ENCODE measurements at places on chromosomes 3 and 15.

- no peak for DNase-seq
Observed at GRCh38 chr3:194197396-194197960, 61.5 kb downstream of the HES1 start.

DNA sequence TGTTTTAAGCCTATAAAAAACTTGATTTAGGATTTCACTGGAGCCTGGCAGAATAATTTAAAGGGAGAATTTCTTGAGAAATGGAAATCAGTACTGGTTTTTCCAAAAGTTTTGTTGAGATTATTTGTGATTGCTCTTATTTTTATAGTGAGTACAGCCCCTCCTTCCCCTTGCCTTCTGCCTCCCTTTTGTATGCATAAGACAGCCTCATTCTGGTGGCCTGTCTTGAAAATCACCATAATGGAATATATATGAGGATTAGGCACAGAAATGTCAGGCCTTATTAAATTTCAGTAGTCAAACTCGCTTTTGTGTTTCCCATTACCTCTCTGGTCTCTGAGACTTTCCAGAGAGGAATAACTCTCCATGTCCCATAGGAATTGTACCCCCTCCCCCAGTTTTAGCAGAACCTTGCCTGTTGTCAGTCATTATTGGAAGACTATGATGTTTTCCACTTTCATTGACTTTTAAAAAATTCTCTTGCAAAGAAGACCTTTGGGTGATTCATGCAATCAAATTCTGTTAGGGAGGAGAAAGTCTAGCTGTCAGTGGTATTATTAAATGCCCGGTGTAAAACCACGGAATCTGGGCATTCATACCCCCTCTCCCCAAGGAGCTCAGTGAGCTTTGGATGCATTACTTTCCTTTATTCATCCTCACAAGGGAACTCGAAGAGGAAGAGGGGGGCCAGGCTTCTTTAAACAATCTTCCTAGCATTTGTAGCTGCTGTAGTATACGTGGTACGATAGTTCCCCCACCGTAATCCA, 171.6 kb upstream of the TSC22D2 start:
- no peak for DNase-seq

DNA sequence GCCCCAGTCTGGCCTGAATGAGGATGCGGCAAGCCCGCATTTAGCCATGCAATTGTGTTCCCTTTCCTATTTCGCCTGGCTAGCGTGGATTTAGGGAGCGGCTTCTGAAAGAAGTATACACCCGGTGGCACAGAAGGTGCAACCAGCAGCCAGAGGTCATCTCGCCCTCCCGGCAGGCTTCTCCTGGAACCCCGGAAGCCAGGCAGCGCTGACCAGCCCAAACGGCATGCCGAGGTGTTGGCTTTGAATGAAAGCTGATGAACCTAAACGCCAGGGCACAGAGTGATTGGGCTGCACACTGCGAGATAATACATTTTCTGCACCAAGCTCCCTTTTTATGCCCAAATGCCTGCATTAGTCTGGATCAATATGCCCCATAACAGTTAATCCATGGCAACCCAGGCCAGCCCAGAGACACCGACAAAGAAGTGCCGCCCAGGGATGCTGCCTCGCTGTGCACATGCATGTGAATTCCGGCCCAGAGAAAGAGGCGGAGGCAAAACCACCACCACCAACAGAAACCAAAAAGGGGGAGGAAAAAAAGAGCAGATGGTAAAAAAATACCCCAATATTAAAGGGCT, 1.4 kb downstream of the SRGAP3 start:
- no peak for DNase-seq

DNA sequence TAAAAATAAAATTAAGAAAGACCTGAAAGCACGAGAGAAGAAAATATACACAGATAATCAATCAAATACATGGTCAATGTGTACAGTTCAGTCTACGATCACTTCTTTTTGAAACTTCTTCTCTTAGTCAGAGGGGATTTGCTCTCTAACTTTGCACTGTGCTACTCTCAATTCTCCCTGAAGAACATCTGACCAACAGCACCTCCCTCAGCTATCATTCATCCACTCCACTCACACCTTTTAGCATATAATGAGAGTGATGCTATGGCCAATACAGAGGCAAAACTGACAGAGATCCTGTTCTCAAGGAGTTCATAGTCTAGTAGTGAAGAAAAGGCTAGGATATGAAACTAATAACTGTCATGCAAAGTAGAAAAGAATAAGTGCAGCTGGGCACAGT, 45.9 kb downstream of the P3H2 start:
- no peak for DNase-seq

DNA sequence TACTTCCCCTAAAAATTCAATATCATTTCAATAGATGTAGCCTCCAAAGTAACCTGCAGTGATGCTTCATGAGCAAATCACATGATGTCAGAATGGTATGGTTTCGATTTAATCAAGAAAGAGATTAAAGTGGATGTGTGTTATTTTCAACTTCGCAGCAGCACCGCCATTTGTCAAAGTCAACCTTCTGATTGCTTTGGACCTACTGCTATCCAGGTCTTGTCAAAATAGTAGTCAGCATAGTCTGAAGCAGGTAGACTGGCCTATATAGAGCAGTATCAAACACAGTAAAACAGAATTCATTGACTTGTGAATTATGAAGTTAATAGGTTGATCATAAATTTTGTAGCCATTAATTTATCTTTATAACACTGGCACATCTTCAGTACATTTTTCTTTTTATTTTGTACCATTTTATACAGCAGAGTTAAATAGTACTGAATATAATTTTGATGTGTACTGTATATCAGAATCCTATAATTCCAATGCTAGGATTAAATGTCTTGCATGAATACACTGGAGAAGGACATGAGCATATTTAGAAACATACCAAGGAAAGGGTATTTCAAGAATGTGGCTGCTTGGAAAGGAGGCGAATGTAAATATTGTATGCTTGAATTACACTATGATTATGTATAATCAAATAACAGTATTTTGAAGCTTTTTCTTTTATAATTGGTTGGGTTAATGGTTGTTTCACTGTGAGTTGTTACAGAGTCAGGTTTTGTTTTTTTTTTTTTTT, 79.6 kb downstream of the CDIN1 start:
- no peak for DNase-seq

DNA sequence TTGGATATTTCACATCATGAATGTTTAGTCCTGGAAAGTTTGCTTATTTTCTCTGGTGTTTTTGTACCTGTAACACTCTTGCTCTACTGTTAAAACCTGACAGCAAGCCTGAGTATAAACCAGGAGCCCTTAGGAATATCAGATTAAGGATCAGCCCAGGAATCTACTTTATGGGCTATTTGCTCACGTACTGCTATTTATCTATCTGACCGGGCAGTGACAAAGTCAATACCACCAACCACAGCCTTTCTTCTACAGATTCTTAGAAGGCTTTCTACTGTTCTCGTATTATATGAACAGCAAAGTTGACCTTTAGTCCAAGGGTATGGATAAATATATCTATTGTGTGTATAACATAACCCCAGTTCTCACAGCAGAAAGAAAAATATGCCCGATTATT, 521.2 kb downstream of the RBMS3 start:
- no peak for DNase-seq

- no peak for DNase-seq
Observed at GRCh38 chr15:92520914-92521623, 127.4 kb downstream of the ST8SIA2 start.

DNA sequence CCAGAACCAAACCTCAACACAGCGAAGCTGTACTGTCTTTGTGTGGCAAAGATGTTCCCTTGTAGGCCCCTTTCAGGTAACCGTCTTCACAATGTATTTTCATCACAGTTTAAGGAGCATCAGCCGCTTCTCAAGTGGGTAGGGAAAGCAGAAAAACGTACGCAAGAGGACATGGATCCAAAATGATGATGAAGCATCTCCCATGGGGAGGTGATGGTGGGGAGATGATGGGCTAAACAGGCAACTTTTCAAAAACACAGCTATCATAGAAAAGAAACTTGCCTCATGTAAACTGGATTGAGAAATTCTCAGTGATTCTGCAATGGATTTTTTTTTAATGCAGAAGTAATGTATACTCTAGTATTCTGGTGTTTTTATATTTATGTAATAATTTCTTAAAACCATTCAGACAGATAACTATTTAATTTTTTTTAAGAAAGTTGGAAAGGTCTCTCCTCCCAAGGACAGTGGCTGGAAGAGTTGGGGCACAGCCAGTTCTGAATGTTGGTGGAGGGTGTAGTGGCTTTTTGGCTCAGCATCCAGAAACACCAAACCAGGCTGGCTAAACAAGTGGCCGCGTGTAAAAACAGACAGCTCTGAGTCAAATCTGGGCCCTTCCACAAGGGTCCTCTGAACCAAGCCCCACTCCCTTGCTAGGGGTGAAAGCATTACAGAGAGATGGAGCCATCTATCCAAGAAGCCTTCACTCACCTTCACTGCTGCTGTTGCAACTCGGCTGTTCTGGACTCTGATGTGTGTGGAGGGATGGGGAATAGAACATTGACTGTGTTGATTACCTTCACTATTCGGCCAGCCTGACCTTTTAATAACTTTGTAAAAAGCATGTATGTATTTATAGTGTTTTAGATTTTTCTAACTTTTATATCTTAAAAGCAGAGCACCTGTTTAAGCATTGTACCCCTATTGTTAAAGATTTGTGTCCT, 60.0 kb downstream of the AAGAB start:
- no peak for DNase-seq

- no peak for DNase-seq
Observed at GRCh38 chr15:57743424-57743823, 36.9 kb downstream of the POLR2M start.

- no peak for DNase-seq
Observed at GRCh38 chr15:71951134-71951533, 140.8 kb downstream of the NR2E3 start.

DNA sequence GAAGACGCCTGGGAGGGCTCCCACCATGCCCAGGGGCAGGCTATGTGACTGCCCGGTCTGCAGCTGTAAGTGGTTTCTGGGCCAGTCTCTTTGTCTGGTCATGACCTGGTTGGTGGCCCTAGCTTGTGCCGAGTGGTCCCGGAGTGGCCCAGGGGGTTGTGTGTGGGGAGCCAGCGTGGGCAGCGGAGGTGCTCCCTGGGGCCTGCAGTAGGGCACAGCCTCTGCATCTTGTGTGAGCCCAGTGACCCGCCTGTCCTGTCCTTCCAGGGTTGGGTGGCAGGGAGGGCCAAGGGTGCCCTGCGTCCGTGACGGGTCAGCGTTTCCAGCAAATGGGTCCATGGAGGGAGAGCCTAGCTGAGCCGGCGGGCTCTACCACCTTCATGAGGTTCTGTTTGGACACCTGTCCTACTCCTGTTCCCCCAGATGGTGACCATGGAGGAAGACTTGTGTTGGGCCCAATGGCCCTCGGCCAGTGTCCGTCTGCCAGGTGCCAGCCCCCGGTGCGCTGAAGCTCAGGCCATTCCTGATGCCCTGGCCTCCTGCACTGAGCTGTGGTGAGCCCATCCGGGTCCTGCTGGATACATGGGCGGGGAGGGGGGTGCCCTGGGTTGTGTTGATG, 215.4 kb downstream of the SNRPN start:
- no peak for DNase-seq

DNA sequence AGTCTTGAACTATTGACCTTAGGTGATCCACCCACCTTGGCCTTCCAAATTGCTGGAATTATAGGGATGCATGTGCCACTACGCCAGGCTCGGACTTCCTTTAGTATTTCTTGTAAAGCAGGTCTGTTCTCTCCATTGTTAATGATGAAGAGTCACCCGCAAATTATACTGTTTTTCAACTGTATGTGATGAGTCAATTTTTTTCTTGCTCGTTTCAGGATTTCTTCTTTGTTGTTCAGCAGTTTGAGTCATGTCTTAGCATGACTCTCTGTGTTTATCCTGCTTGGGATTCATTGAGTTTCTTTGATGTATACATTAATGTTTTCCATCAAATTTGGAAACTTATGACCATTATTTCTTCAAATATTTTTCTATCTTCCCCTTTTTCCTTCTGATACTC, 28.9 kb downstream of the GRAMD1C start:
- DNase-seq: no peak

- DNase-seq: no peak
Observed at GRCh38 chr3:97896129-97896528, 74.3 kb downstream of the CRYBG3 start.

- DNase-seq: no peak
Observed at GRCh38 chr15:82535566-82536408, 4.5 kb downstream of the RPS17 start.

DNA sequence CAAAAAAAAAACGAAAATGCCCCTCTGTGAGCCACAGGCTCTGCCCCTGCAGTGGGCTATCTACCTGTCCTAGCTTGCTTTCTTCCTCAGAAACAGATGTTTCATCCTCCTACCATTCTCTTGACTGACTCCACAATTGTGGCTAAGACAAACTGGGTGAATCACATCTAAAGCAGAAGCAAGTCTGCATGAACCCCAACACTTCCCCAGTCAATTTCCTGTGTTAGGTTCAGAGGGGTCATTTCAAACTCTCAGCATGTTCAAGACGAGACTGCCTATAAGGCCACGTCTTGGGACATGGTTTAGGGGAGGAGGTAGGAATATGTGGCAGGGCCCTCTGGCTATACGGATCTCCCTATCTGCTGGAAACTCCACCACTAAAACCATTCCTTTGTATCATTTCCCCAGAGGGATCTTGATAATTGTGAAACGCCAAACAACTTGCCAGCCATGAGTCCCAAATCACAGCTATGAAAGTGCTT, 28.6 kb upstream of the ANKDD1A start:
- DNase-seq: no peak

DNA sequence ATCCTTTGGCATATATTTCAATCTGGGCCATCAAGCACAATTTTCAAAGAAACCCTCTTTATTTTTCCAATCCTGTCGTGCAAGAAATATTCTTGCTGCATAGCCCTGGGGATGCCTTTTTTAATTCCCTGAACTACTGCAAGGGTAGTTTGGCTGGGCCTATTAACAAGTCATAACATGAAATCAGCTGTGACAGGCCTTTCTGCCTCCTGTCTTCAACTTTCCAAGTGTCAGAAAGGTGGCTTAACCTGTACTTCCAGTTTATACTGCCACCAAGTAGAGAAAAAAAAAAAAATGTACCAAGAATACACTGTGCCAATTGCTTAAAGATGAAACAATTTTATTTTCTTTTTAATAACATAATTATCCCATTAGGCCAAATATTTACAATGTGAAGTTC, 32.4 kb upstream of the SPPL2A start:
- no peak for DNase-seq

DNA sequence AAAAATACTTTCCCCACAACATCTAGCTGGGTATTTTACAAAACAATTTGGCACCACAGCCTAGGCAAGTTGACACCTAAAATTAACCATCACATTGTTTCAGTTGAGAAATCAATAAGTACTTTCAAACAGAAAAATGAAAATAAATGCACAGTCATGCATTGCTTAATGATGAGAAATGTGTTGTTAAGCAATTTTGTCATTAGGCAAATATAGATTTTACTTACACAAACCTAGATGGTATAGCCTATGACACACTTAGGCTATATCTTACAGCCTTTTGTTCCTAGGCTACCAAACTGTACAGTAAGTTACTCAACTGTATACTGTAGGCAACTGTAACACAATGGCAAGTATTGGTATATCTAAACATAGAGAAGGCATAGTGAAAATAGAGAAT, 608.6 kb upstream of the BCHE start:
- DNase-seq: no peak
